ENCODE measurements at places on chromosomes 16 and 17.

DNA sequence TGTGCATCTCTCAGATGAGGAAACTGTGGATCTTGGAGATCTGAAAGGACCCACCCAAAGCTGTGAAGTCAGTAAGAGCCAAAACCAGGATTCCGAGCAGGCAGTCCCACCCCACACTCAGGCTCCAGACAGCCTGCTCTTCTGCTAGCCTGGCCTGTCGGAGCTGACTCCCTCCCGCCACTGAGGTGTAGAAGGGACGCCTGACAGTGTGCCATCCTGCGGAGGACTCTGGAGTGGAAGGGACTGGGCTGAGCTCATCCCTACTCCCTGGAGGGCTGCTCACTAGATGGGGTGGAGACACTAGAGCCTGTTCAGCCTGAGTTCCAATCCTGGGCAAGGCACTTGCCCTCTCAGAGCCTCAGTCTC, 36.0 kb downstream of the WFDC1 start:
- no peak for DNase-seq

DNA sequence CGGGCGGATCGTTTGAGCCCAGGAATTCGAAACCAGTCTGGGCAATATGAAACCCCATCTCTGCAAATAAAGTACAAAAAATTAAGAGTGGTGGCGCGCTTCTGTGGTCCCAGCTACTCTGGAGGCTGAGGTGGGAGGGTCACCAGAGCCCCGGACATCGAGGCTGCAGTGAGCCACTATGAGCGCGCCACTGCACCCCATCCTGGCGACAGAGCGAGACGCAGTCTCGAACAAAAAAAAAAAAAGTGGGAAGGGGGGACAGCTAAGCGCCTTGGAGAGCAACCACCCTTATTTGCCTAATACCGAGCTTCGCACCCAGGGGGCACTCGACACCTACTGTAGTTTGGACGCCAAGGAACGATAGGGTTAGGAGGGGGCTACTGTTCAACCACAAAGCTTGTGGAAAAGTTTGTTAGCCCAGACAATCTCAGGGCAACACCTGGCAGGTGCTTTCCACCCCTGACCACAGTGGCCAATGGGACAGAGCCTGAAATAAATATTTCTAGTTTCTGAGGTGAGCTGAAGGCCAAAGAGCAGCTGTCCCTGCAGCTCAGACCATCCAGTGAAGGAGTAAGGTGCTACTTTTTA, 847 bp upstream of the PSMC3IP start:
- DNase-seq = peak; percentile 90

DNA sequence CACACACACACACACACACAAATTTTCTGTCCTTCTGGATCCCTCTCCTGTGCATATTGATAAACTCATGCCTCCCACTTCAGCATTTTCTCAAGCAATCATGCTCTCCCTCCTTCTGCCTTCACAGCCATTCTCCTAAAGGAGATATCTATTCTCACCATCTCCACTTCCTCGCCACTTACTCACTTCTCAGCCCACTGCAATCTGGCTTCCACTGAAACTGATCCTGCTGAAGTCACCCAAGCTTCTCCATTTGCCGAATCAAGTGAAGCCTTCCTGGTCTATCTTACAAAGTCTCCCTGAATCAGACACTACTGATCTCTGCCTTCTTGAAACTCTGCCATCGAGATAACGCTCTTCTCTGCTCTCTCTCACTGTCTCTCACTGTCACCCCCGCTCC, 54.0 kb upstream of the GNAO1 start:
- DNase-seq = no peak

- DNase-seq = no peak
Observed at GRCh38 chr16:68434624-68435210, 13.6 kb downstream of the SMPD3 start.

GRCh38 chr17:78359321-78359996, 418 bp downstream of the SOCS3 start:
- DNase-seq = peak; percentile 56

DNA sequence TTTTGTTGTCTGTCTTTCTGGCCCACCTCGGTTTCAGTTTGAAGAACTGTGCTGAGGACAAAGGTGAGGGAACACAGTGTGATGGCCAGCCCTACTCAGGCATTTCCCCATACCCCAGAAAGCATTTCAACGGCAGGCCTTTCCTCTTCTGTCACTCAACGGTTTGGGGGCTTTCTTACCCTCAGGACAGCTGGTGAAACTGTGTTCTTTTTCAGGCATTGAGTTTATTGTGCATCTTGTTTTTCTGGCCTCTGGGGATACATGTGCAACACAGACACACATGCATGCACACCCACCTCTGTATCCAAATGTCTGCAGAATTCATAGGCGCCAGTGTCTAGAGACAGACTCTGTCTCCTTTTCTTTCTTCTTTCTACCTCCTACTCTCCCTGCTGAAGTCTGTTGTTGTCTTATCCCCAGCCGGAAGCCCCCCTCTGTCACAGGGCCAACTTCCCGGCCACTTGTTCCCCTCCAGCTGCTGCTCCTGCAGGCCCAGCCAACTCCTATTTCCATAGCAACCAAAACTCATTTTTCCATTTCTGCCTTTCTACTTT, 17.0 kb downstream of the CHD9 start:
- DNase-seq = no peak

DNA sequence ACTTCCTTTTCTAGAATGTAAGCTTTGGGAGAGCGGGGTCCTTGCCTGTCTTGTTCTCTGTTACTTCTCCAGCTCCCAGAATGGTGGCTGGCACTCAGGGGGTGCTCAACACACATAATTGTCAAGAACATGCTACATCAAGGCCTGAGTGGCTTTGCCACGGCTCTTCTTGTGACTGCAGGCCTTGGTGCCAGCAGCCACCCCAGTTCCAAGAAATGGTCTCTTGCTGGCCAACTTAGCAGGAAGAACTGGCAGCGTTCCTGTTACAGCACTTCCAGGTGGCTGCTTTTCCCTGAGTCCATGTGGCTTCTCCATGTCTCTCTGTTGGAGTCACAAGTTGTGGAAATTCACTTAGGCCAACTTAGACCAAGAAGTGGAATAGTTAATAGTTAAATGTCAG, 36.1 kb downstream of the PRKCB start:
- no peak for DNase-seq

GRCh38 chr17:54882371-54882770, 18.3 kb upstream of the TOM1L1 start:
- no peak for DNase-seq

DNA sequence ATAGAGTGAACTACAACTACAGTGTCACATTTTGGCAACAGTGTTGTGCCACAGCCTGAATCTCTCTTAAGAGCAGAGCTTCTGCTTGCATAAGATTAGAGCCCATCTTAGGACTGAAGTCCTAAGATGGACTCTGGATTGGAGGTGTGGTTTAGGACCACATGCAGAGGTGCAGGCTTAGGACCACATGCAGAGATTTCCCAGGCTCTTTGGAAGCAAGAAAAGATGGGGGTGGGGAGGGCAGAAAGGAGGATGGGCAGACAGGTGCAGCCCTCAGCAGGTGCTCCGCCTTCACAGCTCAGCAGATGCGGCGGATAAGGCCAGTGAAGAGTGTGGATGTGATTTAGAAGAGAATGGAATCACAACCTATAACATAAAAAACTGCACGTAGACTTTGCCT, 128.7 kb downstream of the TANGO6 start:
- DNase-seq = peak; percentile 58

- DNase-seq = no peak
Observed at GRCh38 chr16:74582970-74583369, 23.9 kb downstream of the GLG1 start.

- no peak for DNase-seq
Observed at GRCh38 chr17:10745231-10745630, 15.4 kb upstream of the TMEM220 start.

DNA sequence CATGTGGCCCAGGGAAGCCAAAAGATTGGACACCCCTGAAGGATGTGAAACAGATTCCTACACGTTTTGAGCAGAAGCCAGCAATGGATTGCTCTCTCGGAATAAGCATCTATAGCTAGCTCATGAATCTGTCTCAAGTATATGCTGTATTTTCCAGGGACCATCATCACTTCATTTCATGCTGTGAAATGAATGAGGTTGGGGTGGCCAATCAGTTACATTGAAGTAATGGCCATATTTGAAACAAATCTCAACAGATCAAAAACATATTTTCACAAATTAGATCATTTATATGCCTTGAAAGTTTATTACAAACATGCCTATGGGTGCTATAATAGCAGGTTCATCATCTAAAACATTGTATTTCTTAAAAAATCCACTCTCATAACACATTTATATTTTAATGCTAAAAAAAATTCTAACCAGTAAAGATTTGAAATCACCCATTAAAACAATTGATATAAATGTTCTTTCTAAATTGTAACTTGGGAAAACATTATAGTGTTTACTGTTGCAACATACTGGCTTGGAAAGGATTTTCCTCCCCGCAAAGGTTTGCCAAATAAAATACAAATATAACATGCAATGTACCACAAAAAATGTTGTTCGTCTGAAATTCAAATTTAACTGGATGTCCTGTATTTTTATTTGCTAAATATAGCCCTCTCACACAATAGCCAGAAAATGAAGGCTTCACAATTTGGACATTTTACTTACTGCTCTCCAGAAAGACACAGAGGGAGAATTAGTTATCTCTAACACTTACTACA, 743.6 kb downstream of the KCNJ2 start:
- DNase-seq = no peak

DNA sequence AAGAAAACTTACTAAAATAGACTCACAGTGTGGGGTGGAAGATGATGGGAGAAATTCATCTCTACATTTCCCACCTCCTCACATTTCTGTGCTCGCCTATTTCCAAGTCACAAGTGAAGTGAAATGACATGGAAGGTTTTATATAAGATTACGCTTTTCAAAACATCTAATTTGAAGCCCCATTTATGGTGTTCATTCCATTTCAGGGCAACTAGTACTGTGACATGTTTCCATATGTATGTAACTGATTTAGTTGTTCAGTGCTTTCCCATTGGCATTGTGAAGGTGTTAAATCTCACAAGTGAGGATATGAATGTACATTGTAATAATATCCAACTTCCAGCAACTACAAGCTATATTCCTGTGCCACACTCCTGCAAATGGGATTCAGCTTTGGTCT, 1174.8 kb downstream of the CDH11 start:
- DNase-seq = no peak

- DNase-seq = no peak
Observed at GRCh38 chr16:86616906-86617305, 38.6 kb downstream of the FOXL1 start.

DNA sequence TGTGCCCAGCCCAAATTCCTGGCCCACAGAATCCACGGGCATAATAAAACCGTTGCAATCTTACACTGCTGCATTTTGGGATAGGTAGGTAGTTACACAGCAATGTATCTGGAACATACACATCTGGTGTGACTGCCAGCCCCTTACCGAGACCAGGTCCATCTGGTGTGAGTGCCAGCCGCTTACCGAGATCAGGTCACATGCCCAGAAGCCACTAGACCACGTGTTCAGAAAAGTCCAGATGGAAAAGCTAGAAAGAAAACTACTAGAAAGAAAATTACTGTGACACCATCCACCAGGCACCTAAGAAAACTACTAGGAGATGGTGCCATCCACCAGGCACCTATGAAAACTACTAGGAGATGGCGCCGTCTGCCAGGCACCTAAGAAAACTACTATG, 19.4 kb downstream of the PIK3R5 start:
- DNase-seq = no peak

DNA sequence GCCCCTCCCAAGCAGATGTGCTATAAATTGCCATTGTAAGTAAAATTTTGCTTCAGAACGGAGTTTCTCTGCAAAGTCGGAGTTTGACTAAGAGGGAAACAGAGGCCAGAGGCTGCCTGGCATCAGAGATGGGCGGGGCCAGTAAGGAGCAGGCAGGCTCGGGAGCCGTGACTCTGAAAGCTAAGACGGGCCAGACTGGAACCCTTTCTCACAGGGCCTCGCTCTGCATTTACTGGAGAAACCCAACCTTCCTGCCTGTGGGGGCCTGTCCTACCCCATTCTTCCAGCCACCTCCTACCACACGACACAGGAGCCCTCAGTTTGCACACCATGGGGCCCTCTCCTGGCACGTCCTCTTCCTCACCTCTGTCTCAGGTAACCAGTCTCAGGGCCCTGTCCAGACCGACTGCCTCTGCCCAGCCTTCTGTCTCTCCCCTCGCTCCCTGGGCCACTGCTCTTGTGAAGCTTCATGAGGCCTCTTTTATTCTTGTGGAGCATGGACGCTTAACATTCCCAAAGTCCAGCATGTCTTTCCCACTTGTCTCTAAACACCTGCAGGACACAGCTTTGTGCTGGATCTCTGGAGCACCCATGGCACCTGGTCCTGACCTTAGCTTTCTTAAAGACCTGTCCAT, 48.4 kb upstream of the ACSF3 start:
- no peak for DNase-seq

- no peak for DNase-seq
Observed at GRCh38 chr16:5077304-5077703, 5.7 kb downstream of the ALG1 start.

DNA sequence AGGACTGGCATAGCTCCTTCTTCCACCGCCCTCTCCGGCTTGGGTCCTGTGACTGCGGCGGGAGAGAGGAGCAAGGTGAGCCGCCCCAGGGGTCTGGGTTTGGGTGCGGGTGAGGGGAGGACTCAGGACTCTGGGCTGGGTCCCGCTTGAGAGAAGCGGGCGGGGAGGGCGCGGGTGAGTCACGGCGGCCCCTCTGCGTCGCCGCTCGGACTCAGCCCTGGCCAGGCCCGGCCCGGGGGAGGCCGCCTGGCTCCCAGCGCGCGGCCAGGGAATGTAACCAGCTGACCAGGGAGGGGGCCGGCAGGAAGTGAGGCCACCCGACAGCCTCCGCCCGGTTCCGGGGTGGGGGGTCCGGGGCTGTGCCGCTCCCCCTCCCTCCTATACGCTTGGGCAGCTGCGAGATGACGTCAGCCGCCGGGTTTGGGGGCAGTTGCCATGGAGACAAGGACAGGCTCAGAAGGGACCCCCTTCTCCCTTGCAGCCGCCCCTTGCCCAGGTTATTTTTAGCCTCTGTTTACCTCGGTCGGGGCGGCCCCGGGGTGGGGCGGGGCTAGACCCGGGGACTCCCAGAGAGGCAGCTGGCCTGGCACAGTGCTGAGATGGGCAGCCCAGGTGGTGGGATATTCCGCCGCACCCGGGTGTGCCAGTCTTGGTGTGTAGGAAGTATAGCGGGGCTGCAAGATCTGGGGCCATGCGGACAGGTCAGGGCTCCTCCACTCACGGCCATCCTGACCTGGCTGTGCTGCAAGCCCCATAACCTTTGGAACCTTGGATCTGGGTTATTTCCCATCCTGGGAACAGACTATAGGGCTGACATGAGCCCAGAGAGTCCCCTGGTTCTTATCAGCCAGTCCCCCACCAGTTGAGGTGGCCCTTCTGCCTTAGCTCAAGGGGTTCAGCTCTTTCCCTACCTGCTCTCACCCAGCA, 1.6 kb downstream of the RIPOR1 start:
- peak; percentile 63 for DNase-seq

- DNase-seq = no peak
Observed at GRCh38 chr16:49012961-49013726, 268.5 kb downstream of the CBLN1 start.

- DNase-seq = no peak
Observed at GRCh38 chr17:9833922-9834321, 8.2 kb downstream of the GLP2R start.

GRCh38 chr16:66175058-66175457, 191.4 kb upstream of the CDH5 start:
- no peak for DNase-seq

GRCh38 chr16:84463221-84463620, 41.2 kb downstream of the MEAK7 start:
- DNase-seq = no peak

GRCh38 chr17:8368193-8368592, 8.3 kb downstream of the KRABD2 start:
- DNase-seq = no peak

GRCh38 chr17:30377574-30378240, 1.0 kb upstream of the CPD start:
- DNase-seq = no peak
